Occipital lobe (tissue), 3 donors: ENCODE measurements at places on chromosomes 2 and 18.

GRCh38 chr2:96207073-96207773 lies 1.4 kb downstream of the STARD7 start:
- DNase-seq, result no peak

- DNase-seq, result no peak
Measured at GRCh38 chr2:233934524-233934923, 17.4 kb downstream of the TRPM8 start.

DNA sequence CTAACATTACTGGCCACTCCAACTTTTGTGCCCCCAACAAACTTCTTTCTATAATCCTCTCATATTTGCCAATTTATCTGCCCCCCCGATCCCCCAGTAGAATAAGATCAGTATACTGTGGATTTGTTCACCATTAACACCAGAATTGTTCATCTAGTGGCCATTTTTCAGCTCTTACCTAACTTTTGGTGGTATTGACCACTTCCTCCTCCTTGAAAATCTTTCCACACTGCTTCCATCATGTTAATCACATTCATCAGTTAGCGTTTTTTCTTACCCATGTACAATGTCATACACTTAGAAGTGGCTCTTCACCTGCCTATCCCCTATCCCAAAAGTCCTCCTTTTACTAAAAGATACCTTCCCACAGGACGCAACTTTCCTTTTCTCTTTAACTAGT lies 6.1 kb downstream of the IMPACT start:
- DNase-seq, result no peak

DNA sequence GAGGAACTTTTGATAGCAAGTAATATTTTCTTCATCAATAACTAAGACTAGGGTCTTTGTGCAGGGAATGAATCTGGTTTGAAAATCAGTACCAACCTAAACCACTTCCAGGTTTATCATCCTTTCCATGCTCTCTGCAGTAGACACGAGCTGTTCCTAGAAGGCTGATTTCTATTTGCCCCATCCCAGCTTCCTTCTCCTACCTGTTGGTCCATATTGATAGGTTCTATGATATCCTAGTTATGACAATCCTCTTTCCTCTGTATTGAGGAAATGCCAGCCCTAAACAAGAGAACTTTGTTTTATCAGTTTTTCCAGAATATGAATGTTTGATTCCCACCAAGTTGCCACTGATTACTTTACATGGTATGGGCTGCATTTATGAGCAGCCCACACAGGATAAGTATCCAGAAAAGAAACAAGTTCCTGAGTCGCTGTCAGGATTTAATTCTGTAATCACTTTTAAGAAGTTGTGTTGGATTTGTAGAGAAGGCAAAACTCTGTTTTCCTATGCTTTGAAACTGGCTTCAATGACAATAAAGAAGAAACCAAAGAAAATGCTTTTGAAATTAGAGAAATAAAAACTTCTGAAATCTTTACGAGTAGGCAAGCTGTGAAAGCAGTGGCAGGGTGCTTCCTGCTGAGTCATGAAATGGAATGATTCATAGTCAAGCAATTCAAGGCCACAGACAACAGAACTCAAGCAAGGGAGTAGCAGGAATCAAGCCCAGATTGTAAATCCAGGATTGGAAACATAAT lies 37.3 kb upstream of the TANK start:
- peak; percentile 39 for DNase-seq

DNA sequence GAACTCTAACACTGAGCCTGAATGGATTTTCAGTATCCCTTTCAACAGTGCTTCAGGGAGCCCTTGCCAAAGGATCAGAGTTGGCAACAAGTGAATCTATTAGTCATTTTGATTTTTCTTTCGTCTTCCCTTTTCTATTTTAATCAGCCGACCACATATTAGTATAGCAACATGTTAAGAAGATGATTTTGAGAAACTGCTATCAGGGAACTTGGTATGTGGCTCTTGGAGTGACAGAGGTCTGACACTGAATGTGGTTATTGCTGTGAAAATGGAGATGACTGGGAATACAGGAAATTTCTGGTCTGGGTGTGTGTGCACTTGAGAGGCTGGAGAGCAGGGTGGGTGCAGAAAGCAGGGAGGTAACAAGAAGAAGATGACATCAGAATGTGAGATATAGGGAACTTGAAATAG lies 28.7 kb upstream of the IL1RL1 start:
- DNase-seq, result no peak

GRCh38 chr2:7567646-7568045 lies 650.4 kb downstream of the RNF144A start:
- DNase-seq, result no peak

GRCh38 chr2:179558010-179558934 lies 293.6 kb upstream of the SESTD1 start:
- no peak for DNase-seq

DNA sequence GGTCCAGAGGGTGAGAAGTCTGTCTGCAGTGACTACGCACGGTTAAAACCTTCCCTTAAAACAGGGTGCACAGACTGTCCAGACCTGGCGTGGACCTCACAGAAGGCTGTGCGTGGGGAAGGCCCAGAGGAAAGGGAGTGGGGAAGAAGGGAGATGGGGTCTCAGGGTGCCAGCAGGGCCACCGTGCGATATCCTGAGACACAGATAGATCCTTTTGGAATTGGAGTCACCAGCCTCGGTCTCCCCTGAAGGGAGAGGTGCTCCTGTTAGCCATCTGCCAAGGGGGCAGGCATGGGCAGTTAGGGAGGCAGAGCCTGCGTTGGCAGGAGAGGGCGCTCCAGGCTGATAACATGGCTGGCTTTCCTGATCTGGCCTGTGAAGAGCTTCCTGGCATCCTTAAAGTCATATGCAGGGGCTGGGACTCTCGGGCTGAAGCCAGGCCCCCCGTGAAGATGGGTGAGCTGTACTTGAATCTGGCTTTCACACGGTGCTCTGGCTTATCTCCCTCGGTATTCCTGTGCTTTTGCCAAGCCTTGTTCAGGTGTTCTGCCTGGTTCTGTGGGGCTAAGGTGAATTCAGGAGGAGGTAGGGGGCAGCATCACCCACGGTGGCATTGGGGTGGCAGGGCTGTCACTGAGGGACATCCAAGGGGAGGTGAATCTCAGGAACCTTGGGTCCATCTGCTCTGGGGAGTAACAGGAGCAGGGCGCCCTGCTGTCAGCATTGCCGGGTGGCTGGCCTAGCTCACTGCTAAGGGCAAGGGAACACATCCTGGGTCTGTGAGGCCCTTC lies 107.2 kb upstream of the SMAD2 start:
- no peak for DNase-seq

DNA sequence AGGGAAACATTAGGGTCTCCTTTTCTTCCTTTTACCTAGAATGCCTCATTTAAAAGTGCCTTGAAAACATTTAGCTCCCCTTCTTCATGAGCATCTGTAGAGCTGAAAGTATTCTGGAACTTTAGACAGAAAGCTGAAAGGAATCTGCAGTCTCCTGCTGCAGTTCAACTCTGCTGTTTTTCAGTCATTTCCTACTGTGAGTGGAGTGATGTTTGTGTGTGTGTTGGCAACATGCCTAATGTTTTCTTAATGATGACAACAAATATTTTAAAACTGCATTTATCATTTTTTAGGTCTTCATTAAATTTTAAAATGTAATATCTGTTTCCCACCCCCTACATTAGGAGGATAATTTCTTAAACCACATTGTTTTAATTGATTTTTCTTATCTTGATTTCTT lies 66.6 kb downstream of the TWSG1 start:
- no peak for DNase-seq

GRCh38 chr2:73822276-73822675 lies 6.5 kb upstream of the STAMBP start:
- no peak for DNase-seq

GRCh38 chr2:239684271-239684810 lies 283.5 kb upstream of the HDAC4 start:
- no peak for DNase-seq

GRCh38 chr2:3857576-3857975 lies 154.2 kb downstream of the DCDC2C start:
- DNase-seq, result no peak

DNA sequence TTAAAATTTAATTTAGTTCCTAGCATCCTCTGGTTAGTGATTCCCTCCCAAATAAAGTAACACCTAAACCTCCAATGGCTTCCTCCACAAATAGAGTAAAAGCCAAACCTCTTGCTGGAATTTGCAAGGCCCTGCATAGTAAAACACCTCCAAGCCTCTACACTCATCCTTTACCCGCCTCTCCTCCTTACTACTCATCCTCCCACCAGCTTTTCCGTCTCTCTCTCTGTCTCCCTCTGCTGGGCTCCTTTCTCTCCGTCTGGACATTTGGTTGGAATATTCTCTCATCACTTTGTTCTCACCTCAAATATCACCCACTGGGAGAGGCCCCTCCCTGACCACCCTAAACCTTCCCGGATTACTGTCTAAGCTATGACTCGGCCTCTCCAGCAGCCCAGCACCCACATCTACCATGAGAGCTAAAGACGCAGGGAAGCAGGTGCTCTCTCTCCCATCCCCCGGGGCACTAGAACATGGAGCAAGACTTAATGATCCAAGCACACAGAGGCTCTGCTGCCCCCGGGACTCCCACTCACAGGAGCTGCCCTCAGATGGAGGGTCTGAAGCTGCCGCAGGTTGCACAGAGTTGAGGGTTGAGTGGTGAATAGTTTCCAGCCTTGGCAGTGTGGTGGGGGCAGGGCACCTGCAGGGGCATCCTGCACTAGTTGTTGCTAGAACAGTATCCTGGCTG lies 167.2 kb downstream of the FBXO15 start:
- no peak for DNase-seq

GRCh38 chr2:155905657-155906056 lies 426.9 kb downstream of the NR4A2 start:
- no peak for DNase-seq

- peak; percentile 72 for DNase-seq
Measured at GRCh38 chr18:34158881-34159690, 65.6 kb downstream of the NOL4 start.

DNA sequence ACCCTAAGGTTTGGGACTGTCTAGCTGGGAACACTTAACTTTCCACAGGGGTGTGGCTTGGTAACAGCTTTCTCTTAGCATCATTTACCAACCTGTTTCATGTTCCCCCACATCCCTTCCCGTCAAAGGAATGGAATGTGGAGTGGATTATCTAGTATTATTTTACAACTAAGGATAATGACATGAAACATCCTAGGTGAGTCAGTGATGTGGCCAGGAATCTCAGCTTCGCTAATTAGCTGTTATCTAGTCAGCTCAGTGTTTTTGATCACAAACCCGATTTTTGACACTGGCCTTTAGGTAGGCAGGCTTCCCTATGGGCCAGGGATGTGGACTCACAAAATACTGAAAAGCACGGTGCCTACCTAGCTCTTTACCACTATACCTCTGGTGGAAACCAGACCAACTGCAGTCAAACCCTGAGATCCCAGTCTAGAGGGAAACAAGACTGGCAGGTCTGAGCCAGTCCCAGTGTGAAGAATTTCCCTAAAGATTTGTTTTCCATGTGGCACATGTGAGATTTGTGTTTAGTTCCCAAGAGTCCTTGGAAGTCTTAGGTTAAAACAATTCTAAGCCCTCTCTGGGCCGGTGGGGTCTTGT lies 2.8 kb upstream of the NRP2 start:
- DNase-seq, result no peak

DNA sequence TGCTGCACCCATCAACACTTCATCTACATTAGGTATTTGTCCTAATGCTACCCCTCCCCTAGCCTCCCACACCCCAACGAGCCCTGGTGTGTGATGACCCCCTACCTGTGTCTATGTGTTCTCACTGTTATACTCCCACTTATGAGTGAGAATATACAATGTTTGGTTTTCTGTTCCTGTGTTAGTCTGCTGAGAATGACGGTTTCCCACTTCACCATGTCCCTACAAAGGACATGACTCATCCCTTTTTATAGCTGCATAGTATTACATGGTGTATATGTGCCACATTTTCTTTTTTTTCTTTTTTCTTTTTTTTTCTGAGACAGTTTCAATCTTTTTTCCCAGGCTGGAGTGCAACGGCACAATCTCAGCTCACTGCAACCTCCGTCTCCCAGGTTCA lies 284.1 kb upstream of the CYP26B1 start:
- no peak for DNase-seq

DNA sequence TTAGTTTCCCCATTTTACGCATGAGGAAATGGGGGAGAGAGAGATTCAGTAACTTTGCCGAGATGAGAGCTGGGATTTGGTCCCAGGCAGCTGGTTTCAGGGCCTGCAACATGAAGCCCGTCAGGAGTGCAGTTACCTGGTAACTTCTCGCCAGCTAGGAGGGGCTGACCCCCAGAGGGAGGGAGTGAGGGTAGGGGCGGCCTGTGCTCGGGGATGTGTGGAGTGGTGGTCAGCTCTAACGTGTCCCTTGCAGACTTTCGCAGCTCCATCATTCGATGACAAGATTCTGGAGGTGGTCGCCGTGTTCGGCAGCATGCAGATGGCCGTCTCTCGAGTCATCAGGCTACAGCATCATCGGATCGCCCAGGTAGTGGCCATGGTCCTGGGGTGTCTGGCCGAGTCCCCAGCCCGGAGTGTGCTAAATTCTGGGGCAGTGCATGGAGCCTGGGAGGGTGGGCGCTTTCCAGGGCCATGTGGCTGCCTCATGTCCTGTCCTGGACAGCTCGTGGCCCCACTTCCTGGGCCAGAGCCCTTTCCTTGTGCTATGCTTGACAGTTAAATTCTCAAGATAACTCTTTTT lies 103.8 kb downstream of the DGKD start:
- DNase-seq, result no peak

DNA sequence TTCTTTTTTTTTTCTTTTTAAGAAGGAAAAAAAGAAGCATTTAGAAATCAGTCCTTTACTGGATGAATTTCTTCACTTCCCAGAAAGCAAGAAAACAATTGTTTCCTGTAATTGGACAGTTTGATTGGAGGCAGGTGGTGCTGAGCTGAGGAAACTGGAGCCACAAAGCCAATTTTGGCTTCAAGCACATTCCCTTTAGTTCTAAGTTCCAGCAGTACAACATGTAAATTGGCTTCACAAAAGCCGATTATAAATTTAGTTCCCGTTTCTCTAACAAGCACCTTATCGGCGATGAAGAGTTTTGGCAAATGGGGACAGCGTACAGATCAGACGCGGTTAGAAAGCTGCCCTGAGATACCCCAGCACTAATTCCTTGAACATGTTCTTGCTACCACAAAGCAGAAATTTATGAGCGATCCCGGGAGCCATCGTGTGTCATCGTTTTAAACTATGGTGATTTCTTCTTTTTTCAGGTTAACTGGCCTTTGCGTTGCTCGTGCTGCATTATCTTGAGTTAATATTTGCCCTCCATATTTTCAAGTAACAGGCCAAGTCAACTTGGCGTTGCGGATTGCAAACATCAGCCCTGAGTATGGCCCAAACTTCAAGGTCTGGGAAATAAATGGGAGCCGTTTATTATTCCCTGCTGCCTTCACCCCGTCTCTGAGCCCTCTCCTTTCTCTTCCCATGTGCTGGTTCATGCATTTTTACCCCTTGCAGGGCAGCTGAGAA lies 190.4 kb upstream of the ID2 start:
- DNase-seq, result no peak

DNA sequence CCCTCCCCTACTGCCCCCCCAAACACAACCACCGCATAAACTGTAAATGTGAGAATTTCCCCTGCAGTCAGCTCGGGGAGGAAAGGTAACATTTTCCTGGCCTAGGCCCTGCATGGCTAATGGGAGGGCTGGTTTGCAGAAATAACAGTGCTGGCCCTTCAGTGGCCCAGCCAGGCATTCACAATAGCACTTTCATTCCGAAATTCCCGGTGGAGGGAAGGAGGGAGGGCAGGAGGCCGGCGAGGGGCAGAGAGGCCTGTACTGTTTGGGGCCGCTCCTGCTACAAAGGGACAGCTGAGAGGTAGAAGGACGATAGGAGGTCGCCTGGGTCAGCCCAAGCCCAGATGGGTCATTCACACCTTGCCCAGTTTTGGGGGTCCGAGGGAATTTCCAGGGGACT lies 11.3 kb downstream of the CYP26B1 start:
- DNase-seq, result no peak

GRCh38 chr2:115115135-115115534 lies 672.7 kb downstream of the DPP10 start:
- DNase-seq, result no peak
